ENCODE measurements at places on chromosomes 16 and 17.
A peak's percentile ranks its signal among the peaks of the same experiment; 100 is the strongest.

GRCh38 chr17:37131669-37132611 lies 183.2 kb downstream of the AATF start:
- no peak for DNase-seq

DNA sequence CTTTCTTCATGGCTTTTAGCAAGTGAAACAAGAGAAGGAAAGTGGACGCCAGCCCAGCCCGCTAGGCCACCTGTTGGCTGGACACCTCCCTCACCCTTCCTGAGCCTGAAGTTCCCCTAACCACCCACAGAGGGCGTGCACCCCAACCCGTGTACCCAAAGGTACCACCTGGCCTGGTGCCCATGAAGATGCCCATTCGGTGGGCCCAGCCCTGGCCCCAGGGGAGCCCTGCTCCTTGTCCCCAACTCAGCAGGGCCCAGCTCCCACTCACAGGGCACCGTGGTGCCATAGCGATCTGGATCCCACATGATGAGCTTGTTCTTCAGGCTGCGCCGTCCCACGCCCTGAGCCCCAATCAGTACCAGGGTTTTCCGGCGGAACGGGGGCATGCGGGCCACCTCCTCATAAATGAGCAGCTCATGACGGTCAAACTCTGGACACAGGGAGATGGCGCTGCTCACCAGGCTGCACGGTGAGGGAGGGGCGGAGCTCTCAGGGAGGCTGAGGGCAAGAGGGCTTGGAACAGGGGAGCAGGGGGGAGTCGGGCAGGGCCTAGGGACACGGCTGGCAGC lies 26.8 kb downstream of the MPP2 start:
- peak; percentile 26 for DNase-seq

DNA sequence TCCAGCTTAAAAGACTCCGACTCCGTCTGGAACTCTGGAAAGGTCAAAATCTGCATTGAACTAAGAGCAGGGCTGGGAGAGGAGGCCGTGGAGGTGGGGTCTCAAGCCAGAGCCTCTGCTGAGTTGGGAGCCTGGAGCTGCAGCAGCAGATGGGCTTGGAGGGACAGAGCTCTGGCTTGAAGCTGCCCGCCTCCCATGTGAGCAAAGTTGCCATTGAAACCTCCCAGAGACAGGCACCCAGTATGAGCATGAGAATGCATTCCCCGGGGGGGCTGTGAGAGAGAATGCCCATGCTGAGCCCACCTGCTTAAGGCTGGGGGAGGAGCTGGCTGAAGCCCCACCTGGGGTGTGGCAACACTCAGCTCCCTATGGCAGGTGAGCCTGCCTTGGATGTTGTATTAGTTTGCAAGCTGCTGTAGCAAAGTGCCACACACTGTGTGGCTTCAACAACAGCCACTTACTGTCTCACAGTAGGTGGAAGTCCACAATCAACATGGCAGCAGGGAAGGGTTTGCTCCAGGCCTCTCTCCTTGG lies 9.6 kb downstream of the KIF19 start:
- no peak for DNase-seq

- peak; percentile 11 for DNase-seq
Observed at GRCh38 chr16:71628810-71629209, 2.8 kb downstream of the MARVELD3 start.

- DNase-seq = no peak
Observed at GRCh38 chr17:81066072-81066471, 31.1 kb downstream of the BAIAP2 start.
